SJSA1 (cell line): ENCODE measurements at places on chromosomes 6 and 20. TPM values are rescaled to one million over a fixed set of nuclear protein-coding genes. Genes with fewer than 3 reads are reported as not detected.

The BTBD9 gene
- total RNA-seq: 6.3 and 8.5 TPM in 2 replicates

The SIRPA gene
- total RNA-seq: 2.4 and 4.7 TPM in 2 replicates

The TOX2 gene
- total RNA-seq: 6.2 TPM in 2 replicates

The MRPS18A gene
- 47.9 and 57.6 TPM in 2 replicates for total RNA-seq

The GTF3C6 gene
- total RNA-seq: 157 and 191 TPM in 2 replicates

DNA sequence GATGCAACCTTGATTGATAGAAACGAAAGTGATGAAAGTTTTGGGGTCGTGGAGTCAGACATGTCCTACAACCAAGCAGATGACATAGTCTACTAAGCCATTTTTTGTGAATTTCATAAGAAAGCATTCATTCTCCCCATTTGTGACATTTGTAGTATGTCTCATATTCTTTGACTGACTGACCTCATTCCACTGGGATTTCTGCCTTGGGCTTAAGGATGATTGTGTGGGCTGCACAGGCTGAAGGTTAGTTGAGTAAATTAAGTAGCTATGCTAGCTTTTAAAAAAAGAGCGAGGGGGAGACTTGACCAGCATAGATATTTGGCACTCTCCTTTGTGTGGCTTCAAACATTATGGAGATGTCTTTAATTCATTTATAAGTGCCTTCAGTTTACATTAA lies 28.9 kb downstream of the STMND1 start:
- no peak for DNase-seq

GRCh38 chr20:3661060-3661813 lies 2.0 kb downstream of the GFRA4 start:
- no peak for DNase-seq

DNA sequence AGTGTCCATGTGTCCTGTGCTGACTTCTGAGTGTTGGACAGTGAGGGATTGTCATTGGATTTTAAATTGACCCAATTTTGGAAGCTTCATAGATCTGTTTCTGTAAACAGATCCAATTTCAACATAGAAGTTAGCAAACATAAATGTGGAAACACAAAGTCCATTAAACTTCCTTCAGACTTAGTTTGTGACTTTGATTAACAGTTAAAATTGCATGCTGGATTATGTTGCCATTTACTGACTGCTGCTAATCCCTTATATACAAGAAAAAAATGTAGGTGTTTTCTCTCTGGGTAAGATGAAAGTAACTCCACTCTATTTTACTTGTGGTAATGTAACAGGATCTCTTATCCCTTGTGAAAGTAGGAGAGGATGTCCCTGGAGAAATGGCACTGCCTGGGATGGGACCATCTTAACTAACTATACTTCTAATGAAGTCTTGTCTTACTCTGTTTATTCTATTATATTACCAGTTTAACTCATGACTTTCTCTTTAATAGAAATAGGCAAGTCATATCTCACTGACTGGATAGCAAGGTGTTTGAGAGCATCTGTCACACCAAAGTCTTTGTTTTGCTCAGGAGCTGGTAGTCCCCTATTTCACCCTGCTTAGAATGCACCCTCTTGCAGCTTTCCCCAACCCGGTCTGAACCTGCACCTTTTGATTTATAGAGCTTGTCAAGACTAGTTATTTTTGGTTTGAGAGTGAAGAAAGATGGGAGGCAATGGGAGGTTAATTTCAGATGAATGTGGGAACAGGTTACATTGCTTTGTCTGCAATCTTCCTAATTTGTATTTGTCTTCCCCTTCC lies 7.2 kb downstream of the TPX2 start:
- no peak for DNase-seq

DNA sequence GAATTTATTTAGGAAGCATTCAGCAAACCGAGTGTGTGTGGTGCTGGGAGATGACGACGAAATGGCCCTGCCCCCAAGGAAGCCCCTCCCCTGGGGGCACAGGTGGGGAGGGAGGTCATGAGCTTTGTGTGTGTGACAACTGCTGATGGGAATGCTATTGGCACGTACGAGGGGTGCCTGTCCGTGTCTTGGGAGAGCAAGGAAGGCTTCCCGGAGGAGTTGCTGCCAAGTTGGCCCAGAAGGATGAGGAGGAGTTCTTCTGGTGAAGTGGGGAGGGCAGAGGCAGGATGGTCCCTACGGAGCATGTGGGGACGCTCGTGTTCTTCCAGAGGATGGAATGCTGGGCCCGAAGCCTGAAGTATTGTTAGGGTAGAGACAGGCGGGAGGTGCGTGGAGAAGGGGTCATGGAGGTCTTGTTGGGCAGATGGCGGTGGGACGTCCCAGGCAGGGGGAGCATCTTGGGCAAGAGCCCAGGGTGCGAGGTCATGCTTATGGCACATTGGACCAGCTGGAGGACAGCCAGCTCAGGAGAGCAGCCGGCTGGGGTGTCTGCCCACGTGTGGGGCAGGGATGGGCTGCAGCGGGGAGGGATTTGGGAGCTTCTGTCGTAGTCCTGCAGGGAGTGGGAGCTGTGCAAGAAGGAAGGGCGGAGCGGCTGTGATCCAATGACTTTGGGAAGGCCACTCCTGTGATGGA lies 46.1 kb downstream of the SYNJ2 start:
- no peak for DNase-seq

DNA sequence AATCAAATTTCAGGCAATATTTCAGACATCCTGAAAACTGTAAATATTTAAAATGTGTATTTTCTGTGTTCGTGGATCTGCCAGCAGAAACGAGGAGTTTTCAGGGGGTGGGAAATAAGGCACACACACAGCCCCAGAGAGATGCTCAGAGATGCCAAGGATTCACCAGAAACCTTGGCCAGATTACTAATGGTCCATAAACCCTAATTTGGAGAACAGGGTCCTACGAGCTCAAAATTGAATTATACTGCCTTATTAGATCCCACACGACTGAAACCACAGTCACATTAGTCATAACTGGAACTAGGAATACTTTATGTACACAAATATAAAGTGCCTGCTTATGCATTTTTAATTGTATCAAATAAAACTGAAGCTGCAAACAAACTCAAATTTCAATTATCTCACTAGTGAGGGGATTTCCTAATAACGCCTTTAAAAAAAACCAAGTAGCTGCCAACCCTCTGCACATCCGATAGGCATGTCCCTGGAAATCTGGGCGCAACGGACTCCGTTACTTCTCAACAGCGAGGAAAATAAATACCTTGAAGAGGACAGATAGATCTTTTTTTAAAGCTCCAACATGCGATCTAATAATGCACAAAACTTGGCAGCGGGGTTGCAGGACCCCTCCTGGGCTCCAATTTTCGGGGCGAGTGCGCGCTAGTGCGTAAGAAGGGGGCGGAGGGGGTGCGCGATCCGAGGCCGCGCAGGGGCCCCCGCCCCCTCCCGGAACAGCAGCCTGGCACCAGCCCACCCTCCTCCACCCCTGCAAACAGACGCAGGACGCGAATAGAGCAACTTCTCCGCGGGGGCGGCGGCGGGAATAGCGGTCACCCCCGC lies 897 bp downstream of the CHD6 start:
- DNase-seq: peak; percentile 51

- DNase-seq: no peak
Measured at GRCh38 chr6:62146954-62147853, 138.8 kb downstream of the KHDRBS2 start.

DNA sequence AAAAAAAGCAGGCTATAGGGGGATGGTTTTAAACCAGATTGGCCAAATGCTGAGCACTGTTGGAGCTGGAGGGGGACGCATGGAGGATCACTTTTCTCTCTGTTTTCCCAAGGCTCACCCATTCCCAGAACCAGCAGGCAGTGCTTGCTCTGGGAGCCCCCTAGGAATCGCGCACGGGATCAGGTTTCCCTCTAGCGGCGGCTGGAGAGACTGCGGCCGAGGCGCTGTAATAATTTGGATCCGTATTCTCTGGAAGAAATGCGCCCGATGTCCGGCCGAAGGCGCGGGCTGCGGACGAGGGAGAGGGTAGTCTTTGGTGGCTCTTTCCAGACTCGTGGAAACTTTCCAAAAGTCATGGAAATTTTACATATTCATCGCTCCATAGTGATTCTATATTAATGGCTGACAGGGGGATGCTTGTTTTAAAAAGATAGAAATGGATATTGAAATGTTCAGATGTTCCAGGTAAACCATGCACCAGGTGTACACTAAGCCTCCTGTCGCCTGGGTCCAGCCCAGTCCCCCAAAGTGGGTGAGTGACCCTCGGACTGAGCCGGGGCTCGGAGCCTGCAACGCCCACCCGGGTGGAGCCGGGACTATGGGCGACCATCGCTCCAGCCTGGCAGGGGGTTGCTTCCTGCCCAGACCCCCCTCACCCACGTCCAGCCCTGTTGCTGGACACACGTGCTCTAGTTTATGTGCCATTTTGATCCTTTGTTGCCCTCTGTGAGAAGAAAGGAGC lies 78.7 kb upstream of the PHACTR3 start:
- DNase-seq: peak; percentile 55

GRCh38 chr6:124536157-124536841 lies 425.9 kb upstream of the RNF217 start:
- no peak for DNase-seq

DNA sequence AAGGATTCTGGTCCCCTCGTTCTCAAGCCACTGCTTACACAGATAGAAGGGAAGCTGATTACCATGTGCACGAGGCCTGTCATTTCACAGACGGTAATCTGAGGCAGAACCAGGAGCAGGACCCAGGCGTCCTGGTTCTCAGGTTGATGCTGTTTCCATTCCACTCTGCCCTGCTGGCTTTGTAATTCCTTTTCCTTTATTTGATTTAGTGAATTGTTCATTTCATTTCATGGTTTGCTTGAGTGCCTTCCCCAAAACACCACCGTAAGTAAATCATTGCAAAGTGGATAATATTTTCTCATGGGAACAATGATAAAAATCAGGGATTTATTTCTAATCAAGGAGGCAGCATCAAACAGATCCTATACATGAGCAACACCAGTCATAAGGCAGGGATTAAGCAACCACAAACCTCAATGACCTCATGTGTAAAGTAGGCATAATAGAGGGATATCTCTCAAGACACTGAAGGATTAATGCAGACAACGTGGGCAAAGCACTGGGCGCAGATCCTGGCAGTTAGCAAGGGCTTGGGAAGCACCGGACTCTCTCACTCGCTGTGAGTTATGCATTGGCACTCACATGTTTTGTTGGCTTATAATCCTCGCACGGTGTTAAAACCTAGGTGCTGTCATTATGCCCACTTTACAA lies 229.5 kb upstream of the FOXQ1 start:
- no peak for DNase-seq

GRCh38 chr6:138988469-138988834 lies 399 bp upstream of the REPS1 start:
- no peak for DNase-seq

- no peak for DNase-seq
Measured at GRCh38 chr20:57047281-57048026, 219.0 kb downstream of the BMP7 start.

GRCh38 chr20:7291323-7291943 lies 523.9 kb downstream of the BMP2 start:
- DNase-seq: no peak

DNA sequence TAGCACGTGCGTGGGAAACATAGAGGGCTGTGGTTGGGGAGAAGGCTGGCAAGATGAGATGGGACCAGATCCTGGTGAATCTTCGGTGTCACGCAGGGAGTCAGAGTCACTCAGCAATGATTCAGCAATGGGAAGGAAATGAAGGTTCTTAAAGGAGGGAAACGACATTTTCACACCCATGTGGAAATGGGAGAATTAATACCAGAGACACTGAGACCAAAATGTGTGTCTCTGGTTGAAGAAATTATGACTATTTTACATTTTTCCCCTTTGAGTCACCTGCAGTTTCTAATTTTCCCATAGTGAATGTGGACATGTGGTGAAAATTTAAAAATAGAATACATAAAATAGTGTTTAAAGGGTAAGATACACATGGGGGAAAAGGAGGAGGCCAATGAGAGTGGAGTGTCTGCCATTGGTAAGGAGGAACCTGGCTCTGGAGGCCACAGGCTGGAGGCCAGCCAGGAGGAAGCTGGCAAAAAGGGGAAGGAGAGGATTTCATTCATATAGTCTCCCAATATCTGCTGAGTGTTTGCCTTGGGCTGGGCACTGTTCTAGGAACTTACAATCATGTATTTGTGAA lies 17.5 kb downstream of the NRN1 start:
- DNase-seq: no peak

DNA sequence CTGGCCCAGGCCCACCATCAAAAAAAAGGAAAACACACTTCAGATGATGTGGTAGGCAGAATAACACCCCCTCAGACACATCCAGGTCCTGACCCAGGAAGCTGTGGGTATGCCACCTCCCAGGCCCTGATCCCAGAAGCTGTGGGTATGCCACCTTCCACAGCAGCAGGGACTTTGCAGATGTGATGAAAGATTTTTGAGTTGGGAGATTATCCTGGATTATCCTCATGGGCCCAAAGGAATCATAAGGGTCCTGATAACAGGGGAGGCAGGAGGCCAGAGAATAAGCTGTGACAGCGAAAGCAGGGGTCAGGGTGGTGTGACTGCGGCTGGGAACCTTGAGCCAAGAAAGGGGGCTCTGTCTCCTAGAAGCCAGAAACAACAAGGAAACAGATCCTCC lies 55.0 kb downstream of the BMP7 start:
- no peak for DNase-seq

GRCh38 chr20:22763257-22763906 lies 179.0 kb upstream of the FOXA2 start:
- DNase-seq: no peak

DNA sequence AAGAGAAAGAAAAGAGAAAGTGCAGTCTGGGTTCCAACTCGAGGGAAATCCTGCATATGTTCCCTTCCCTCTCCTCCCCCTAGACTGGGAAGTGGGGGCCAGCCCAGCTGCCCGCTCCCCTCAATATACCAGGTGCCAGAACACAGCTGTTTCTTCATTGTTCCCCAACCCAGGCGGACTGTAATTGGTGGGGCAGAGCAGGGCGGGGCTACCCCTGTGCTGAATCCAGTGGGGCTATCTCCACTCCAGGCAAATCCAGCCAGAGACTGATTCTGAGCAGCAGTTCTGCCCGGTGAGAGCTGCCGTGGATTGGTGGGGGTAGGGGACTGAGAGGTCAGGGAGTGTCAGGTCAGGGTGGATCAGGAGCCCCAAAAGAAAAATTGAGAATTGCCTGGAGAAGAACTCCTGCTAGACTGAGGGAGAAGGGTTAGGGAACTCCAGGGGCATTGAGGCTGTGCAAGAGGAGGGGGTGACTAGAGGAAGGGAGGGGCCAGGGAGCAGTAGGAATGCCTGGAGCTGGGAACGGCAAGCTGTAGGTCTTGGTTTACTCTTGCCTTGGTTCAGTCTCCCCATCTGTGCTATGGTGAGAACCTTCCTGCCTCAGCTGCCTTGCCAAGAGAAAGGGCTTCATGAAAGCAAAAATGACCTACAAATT lies at the start of gene MYMX:
TSS of gene MYMX (plus strand) at position 250 of the 655 bp plus-strand sequence. CDS start 546 bp downstream, outside the sequence.
- DNase-seq: no peak
